ENCODE measurements at places on chromosomes 3 and 15.
A peak's percentile ranks its signal among the peaks of the same experiment; 100 is the strongest.

DNA sequence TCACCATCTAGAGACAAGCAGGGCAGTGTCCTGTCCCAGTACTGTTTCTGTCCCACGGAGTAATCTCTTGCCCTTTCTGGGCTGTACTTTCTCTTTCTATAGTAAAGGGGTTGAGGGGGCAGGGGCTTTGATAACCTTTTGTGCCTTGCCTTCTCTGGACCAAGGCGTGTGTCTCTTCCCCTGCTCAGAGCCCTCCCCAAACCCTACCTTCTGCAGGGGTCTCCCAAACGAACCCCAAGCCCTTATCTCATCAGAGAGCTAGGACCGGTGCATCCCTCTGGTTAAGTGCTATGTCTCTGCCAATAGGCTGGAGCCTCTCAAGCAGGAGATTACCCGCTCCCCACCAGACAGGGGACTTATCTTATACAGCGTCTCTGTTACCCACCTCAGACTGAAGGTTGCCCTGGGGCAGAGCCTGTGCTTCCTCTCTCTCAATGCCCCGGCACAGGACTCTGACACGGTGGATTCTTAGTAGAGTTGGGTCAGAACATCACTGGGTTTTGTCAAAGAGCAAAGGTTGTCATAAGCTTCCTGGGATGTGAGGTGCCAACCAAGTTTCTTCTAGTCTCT lies 2.9 kb downstream of the PLEKHO2 start:
- no peak for DNase-seq

- no peak for DNase-seq
These were observed 140.4 kb upstream of the DPH6 start for GRCh38 chr15:35686347-35686746.

GRCh38 chr3:184315543-184315867 lies 1.1 kb downstream of the EIF4G1 start:
- DNase-seq = no peak

- no peak for DNase-seq
These were observed 3.2 kb downstream of the ANP32A start for GRCh38 chr15:68817304-68818065.

- DNase-seq = no peak
These were observed 7.4 kb downstream of the MESD start for GRCh38 chr15:80982205-80982604.

DNA sequence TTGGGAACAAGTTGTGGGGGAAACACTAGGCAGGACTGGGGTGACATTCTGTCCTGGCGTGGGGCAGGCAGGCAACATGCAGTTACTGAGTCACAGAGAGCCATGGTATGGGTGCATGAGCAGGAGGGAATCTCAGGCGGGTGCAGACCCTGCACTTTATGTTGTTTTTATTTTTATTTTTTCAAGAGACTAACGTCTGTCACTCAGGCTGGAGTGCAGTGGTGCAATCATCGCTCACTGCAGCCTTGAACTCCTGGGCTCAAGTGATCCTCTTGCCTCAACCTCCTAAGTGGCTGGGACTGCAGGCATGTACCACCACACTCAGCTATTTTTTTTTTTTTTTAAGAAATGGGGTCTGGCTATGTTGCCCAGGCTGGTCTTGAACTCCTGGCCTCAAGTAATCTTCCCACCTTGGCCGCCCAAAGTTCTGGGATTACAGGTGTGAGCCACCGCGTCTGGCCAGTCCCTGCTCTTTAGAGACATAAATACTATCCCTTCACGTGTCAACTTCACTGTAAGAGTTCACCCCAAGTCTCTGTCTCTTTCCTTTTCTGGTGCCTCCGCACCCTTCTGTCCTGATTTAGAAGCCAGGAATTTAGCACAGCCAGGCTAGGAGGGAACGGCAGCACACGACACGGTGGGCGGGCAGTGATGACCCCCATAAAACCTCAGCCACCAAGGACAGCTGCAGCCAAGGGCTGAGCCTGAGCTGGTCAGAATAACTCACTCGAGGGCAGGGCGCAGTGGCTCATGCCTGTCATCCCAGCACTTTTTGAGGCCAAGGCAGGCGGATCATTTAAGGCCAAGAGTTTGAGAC lies 72.8 kb upstream of the IQSEC1 start:
- DNase-seq = no peak

- no peak for DNase-seq
These were observed 145.1 kb downstream of the LSAMP start for GRCh38 chr3:116300226-116300625.

GRCh38 chr3:28915741-28916500 lies 364.9 kb upstream of the RBMS3 start:
- DNase-seq = peak; percentile 15

DNA sequence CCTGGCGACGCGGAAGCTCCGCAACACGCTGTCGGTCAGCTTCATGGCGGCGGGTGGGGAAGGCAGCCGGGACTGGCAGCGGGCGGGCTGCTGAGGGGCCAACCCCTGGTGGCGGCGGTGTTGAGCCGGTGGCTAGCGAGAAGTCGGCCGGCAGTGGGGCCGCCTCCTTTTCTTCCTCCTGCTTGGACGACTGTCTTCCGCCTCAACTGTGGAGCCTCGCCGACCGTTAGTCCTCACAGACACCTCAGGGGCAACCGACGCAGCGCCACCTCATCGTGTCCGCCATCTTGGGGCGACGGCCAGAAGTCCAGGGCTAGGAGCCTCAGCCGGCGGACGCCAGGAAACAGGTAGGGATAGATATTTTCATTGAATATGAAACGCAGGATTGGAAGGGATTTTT lies 875.1 kb downstream of the NSUN3 start:
- DNase-seq = no peak

DNA sequence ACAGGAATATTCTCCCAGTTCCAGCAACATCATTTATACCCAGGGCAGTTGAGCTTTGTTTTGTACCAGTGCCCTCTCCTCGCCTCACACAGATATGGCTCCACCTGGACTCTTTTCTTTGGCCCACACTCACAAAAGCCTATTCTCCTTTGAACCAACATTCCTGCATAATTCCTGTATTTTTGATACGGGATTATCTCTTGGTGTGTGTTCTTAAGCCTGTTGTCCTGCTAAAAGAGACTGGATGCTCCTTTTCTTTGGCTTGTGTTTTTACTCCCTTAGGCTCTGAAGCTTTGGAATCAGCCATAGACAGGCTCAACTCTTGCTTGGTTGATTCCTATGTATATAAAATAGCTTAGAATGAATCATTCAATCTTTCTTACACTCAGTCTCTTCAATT lies 305.4 kb upstream of the SATB1 start:
- no peak for DNase-seq

- DNase-seq = no peak
These were observed 721.4 kb upstream of the CBLB start for GRCh38 chr3:106590216-106590615.

DNA sequence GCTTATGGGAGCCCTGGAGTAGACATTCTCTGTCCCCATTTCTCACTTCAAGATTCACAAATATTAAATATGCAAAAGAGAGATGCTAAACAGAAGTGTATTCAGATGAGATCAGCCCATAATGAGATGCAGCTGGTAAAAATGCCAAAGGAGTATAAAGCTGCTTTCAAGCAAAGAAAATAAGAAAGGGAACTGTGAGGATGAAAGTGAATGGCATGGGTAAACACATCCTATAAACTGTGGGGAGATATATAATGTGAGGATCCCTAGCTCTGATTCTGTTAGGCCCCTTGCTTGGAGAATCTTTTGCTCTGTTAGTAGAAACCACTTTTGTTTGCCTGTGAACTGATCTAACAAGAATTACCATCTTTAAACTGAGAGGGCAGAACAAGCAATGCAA lies 396.6 kb downstream of the SOX2 start:
- DNase-seq = no peak

DNA sequence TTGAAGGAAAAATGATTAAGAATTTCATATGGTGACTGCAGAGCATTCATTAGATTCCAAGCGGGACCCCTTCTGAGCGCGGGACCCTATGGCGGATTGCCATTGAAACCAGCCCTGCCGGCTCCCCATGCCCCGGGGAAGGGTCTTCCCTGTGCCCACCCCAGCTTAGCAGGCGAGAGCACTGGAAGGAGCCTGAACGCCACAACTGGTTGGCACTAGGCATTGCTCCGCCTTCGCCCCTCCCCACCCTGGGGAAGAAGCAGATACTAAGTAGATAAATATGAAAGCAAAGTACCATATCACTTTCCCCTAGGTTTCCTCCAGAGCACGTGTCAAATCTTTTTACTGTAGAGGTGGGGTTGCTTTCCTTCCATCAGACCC lies 70.7 kb downstream of the CYP19A1 start:
- DNase-seq = peak; percentile 21

DNA sequence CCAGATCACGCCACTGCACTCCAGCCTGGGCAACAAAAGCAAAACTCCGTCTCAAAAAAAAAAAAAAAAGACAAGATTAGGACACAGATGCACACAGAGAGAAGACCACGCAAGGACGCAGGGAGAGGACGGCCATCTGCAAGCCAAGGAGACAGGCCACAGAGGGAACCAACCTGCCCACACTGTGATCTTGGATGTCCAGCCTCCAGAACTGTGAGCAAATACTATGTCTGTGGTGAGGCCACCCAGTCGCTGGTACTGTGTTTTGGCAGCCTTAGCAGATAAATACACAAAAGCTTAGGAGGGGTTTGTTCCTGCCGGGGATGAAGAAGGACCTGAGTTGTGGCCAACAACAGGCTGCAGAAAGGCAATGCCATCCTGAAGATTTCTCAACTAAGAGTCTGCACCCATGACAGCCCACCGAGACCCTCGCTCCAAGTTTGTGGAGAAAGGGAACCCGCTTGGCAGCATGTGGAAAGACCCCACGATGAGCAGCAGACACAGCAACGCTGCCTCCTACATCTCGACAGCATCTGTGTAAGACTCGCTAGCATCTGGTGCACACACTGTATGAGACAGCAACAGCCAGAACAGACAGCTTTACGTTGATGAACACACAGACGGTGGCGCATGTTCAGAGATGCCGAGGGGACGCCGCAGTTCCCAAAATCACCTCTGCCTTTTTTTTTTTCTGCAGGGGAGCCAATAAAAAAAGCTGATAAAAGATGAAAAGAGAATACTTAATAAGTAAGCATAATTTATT lies 13.7 kb downstream of the CYFIP1 start:
- DNase-seq = no peak

- no peak for DNase-seq
These were observed 65.4 kb upstream of the C3orf80 start for GRCh38 chr3:160159806-160160205.

DNA sequence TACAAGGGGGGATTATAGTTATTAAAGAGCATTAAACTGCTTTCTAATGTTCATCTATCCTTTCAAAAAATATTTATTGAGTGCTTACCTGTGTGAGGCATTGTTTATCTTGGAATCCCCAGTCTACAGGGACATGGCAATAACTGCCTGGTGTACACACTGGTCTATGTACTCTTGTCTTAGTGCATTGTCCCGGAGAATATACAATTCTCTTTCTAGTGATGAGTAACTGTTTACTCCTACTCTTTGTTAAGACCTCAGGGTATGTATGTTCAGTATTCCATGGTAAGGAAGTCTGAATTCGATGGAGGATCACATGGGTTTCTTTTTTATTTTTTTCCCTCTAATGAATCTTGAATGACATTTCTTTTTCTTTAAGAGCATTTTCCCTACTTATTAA lies 772.4 kb upstream of the NR2F2 start:
- no peak for DNase-seq

- DNase-seq = no peak
These were observed 524.1 kb upstream of the CBLB start for GRCh38 chr3:106392915-106393314.

DNA sequence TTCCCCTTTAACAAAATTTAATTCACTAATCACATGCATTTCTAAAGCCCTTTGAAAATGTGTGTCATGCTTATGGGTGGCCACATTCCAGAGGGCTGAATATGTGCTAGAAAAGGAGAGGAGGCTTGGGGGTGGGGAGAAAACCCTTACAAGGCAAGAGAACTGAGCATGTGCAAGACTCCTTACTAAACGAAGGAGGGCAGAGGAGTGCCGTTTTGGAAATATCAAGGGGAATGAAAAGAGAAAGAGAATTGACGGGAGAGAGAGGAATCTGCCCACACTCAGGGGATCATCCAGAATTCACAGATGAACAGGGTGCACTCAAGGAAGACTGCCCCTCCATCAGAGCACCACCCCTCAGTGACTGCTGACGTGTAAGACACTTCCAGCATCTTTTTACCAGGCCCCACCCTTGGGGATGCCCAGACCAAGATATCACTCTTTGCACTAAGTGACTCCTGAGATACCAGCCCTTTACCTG lies 37.9 kb upstream of the TSC22D2 start:
- DNase-seq = peak; percentile 72

DNA sequence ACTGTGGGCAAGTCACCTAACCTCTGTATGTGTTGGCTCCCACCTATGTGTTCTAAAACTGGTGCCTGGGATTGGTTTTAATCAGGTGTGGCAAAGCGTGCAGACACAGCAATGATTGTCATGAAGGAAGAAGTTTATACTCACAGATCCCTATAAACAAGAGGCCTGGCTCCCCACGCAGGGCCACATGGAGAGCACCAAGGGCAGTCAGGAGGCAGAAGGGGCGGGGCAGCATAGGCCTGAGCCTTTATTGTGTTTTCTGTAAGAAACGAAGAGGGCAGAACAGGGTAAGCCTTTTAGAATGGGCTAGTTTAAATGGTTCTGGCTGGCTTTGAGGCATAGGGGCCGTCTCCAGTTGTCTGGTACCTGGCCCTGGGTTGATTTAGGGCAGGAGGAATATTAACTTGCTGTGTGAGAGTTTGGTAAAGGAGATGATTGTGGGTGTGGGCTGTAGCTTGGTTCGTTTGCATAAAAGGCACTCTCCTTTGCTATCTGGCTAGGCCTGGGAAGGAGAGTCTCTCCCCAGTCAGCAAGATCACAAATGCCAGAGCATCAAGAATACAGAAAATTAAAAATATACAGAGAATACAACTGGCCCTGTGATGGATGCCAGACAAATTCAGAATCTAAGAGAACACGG lies 2.2 kb upstream of the FBXW12 start:
- DNase-seq = no peak

- DNase-seq = peak; percentile 38
These were observed 140.7 kb downstream of the IMPG2 start for GRCh38 chr3:101179637-101180036.

- no peak for DNase-seq
These were observed 16.9 kb upstream of the SEMA4B start for GRCh38 chr15:90184119-90184785.

DNA sequence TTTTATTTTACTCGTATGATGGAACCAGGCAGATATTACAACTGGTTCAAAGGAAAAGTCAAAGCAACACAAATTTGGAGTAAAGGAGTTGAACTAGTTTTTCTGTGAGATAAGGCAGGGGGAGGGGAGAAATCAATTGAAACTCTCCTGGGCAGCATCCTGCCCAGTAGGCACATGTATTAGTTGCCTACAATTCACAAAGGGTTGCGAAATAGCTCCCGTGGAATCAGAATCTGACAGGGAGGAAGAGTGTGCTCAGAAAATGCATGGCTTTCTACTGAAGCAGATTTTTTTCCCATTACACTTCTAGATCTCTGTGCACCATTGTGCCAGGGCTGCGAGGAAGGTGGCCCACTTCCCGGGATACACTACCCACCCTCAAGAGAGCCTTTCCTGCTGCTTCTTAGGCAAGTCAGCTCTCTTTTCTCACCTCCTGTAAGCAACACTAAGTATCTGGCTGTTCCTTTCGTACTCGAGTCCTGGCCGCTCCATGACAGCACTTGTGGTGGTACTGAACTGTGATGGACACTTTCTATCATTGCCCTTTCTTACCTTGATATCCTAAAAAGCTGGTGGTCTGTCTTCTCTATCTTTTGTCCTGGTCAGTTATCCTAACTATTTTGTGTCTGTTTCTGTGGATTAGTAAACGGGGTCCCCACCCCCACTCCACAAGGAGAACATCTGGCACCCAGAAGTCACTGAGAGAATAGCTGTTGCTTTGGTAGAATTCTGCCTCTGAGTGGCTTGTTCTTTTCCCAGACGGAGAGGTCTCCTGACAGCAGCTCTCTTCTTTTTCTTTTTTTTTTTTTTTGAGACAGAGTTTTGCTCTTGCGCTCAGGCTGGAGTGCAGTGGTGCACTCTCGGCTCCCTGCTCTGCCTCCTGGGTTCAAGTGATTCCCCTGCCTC lies 74.8 kb downstream of the RPL39L start:
- DNase-seq = no peak
